ENCODE measurements at places on chromosomes 13 and 19.

GRCh38 chr19:9996541-9996940 is 13.8 kb downstream of the COL5A3 start:
- no peak for DNase-seq

DNA sequence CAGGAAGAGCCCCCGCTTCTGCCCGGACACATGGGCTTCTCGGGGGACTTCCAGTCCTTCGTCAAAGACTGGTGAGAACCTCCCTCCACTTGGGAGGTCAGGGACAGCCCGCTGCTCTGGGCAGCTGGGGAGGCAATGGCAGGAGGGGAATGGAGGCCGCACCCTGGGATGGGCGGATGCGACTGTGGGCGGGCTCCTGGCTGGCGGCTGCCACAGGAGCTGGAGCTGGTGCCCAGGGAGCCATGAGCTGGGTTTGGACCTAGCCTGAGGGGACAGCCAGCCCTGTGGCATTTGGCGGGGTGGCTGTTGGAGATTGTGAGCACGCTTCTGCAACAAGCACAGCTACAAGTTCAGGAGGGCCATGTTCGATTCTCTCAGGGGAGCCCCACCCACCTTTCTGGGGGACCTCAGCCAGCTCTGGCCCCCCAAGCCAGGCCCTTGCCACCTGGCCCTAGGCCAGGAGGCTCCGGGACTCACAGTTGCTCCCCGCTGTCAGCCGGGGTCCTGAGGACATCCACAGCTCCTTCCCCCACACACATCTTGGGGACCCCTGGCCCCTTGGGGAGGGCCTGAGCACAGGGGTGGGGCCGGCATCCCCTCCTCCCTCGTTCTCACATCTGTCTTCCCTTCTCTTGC is 3.0 kb upstream of the TGFBR3L start:
- DNase-seq = no peak

- DNase-seq = no peak
Measured at GRCh38 chr19:42514449-42514848, 13.8 kb downstream of the CEACAM1 start.

GRCh38 chr19:35178701-35179100 is 24.2 kb downstream of the FXYD5 start:
- no peak for DNase-seq

DNA sequence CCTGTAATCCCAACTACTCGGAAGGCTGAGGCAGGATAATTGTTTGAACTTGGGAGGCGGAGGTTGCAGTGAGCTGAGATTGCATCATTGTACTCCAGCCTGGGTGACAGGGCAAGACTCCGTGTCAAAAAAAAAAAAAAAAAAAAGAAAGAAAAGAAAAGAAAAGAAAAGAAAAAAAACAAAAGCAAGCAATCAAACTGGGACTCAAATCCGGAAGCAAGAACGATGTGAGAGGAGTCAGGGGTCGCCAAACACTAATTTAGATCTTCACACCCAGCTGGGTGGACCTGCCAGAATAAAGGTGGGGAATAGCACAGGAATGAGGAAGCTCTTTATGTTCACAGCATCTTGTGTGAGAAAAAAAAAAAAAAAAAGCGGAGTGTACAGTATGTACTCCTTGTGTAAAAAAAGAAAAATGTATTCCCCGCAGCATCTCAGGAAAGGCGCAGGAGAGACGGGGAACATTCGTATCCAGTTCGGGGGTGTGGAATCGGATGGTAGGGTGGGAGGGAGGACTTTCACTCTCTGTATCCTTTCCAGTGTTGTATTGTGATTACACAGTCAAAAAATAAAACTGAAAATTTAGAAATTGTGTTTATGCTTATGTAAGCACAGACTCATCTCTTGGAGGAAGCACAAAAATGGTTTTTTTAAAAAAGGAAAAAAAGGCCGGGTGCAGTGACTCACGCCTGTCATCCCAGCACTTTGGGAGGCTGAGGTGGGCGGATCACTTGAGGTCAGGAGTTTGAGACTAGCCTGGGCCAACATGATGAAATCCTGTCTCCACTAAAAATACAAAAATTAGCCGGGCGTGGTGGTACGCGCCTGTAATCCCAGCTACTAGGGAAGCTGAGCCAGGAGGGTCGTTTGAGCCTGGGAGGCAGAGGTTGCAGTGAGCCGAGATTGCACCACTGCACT is 7.6 kb downstream of the DNAJB1 start:
- DNase-seq = no peak

GRCh38 chr13:101262306-101262705 is 154.0 kb downstream of the NALCN start:
- no peak for DNase-seq

DNA sequence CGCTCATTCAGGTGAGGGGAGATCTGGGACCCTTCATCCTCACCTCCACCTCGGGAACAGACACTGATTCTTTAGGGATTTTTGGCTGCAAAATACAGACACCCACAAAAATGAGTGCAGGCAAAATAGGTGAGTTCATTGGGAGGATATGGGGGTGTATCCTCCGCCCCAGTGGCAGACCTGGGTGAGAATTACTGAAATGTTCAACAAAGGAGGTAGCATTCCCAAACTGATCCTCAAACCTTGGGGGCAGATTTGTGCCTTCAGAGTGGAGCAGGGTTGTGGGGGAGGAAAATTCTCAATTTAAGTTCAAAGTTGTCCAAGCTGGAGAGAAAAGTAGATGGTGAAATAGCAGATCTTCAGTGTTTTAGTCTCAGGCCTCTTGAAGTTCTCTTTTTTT is 31.3 kb upstream of the SIN3B start:
- no peak for DNase-seq

DNA sequence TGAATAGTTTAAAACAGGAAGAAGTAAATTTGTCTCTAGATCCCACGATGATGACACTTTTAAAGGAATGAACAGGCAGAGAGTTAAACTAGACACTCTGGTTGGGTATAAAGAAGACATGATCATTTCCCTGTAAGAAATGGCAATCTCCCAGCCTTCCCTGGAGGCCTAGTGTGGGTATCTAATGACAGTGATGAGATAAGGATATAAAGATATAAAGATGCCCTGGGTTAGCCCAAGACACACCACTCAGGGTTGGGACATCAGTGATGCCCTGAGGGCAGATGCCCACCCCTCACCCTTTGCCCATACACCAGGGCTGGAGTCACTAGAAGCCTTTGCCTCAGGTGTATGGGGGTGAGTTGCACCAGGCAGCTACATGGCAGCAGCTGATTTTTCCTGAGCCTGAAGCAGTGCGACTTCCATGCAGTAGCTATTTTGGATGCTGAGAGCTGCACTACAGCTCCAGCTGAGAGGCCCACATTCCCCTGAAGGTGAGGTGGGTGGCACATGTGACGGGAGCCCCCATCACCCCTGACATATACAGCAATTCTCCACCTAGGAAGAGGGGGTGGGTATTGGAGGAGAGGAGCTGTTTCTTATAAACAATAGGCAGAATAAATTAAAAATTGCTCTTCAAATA is 177.5 kb downstream of the NDFIP2 start:
- DNase-seq = no peak

DNA sequence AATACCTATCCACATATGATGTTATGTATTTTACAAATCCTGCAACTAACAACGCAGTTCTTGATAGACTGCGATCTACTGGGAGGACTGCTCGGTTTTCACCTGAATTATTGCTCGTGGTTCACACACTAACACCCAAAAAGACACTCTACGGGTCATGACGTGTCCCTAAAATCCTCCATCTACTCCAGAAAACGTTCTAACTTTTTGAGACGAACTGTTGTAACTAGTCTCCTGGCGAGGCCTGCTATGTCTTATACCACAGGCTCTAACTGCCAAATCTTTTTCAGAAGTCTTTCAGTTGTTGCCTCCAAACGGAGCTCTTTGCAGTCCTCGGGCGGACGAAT is 108.2 kb downstream of the KCNRG start:
- DNase-seq = no peak

DNA sequence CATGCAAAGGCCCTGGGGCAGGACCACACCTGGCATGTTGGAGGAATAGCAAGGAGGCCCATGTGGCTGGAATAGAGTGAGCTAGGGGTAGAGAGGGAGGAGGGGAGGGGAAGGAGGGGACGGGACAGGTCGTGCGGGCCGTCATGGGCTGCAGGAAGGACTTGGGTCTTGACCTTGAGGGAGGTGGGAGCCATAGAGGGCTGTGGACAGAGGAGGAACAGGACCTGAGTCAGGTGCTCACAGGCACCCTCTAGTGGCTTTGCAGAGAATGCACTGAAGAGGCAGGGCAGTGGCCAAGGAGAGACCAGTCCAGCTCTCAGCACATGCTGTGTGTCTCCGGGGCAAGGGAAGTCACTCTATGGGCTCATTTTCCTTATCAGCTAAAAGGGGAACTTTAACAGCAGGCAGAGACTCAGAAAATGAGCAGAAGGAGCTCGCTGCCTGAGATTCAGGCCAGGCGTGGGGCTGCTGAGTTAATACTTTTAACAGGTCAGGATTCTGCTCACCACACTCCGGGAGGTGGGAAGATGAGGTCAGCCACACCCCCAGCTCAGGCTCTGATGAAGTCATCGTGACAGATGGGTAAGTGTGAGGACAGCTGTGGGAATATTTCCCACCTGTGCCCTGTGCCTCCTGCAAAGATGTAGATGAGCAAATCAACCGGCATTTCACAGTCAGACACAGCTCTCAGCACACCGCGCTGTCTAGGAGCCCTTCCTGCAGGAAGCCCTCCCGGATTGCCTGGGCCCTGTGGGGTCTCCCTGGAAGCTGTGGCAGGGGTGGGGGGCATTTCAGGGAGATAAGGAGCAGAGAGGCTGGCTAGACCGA is 6.0 kb upstream of the TNFAIP8L1 start:
- DNase-seq = peak; percentile 29

GRCh38 chr13:113528101-113528812 is 37.7 kb upstream of the DCUN1D2 start:
- no peak for DNase-seq

GRCh38 chr19:13823256-13823655 is 28.0 kb downstream of the ZSWIM4 start:
- no peak for DNase-seq

GRCh38 chr13:29486551-29486950 is 108.9 kb downstream of the SLC7A1 start:
- DNase-seq = no peak

GRCh38 chr19:46016426-46017094 is 6.3 kb downstream of the PGLYRP1 start:
- peak; percentile 78 for DNase-seq

DNA sequence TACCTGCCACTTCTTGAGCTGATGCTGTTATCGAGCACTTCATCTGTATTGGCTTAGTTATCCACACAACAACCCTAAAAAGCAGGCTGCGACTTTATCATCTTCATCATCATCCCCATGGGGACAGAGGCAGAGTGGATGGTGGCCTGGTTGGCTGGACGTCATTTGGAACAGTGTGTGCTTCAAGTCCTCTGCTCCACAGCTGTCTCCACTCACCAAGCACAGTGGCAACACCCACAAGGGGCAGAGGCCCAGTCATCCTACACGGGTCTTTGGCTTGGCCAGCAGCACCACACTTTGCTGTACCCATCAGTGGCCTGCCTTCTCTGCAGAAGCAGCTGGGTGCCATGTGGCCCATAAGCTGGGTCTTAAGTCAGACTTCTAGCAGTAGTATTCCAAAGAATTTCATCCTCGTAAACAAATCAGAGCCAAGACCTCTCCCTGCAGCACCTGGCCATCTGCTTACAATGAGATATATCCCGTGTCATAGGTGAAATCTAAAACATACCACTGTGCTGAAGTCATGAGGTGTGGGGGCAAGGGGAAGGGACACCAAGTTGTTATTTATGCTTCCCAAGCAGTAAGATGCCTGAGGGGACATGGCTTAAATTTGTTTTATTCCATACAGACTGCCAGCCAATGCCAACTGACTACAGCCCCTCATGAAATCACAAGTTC is 47.9 kb upstream of the EPHX3 start:
- DNase-seq = no peak

- DNase-seq = peak; percentile 59
Measured at GRCh38 chr19:45615795-45616703, 14.0 kb upstream of the GPR4 start.

- DNase-seq = no peak
Measured at GRCh38 chr13:48978942-48979601, 3.4 kb downstream of the FNDC3A start.

DNA sequence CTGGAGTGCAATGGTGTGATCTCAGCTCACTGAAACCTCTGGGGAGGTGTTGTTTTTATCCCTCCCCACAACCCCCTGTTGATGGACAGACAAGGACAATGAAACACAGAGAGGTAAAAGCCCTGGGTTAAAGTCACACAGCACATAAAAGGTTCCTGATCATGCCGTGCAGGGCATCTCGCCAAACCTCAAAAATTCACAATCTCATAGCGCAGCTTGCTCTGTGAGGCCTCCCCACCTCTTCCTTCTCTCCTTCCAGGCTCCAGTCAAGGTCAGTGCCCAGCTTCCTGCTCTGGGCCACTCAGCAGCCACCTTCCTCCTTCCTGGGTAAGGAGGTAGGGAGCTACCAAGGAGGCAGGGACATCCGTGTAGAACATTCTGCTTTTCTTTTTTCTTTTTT is 2.3 kb downstream of the FUT2 start:
- DNase-seq = no peak

DNA sequence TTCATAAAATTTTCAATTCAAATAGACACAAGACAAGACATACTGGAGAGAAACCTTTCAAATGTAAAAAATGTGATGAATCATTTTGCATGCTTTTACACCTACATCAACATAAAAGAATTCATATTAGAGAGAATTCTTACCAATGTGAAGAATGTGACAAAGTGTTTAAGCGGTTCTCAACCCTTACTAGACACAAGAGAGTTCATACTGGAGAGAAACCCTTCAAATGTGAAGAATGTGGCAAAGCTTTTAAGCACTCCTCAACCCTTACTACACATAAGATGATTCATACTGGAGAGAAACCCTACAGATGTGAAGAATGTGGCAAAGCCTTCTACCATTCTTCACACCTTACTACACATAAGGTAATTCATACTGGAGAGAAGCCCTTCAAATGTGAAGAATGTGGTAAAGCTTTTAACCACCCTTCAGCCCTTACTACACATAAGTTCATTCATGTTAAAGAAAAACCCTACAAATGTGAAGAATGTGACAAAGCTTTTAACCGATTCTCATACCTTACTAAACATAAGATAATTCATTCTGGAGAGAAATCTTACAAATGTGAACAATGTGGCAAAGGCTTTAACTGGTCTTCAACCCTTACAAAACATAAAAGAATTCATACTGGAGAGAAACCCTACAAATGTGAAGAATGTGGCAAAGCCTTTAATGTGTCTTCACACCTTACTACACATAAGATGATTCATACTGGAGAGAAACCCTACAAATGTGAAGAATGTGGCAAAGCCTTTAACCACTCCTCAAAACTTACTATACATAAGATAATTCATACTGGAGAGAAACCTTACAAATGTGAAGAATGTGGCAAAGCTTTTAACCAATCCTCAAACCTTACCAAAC is 24.6 kb upstream of the ZNF431 start:
- DNase-seq = no peak

DNA sequence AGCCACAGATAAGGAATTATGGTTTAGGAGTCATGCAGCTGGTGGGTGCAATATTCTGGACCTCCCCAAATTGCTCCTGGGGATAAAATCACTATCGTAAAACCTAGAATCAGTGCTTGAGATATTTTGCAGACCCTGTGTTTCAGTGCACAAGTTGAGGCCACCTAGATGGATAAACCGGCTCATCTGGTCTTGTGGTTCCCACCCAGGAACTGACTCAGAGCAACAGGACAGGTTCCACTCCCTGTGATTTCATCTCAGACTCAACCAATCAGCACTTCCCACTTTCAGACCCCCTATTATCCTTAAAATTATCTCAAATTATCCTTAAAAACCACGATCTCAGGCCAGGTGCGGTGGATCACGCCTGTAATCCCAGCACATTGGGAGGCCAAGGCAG is 21.0 kb downstream of the FBXL12 start:
- DNase-seq = no peak

GRCh38 chr13:20588529-20589110 is 21.7 kb downstream of the IFT88 start:
- DNase-seq = no peak
